ENCODE measurements at places on chromosomes 4 and X.

DNA sequence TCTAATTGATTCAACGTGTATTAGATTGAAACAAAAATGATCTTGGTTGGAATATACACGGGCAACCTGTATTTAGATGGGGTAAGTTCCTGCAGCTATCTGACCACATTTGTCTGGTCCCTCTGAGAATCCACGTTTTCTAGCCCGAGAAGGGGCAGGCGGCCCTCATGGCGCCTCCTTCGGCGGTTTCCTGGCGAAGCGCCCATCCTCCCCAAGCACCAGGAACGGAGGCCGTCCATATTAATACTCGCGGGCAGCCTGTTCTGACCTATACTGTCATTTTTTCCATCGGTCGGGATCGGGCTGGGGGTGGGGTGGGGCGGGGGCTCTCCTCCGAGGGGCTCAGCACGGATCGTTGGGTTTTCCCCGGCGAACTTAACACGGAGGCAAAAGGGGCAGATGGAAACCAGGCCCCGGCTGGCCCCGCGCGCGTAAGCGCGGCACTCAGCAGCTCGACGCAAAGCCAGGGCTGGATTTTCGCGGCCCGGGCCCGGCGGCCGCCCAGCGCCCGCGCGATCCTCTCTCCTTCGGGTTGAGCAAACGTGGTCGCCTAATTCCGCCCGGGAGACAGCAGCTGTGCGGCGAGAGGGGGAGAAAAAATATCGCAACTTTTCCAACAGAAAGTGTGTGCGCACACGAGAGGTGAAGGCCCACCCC is 77.2 kb upstream of the BCOR start:
- DNase-seq = no peak

- no peak for DNase-seq
These were observed 3.6 kb downstream of the ABLIM2 start for GRCh38 chr4:8155048-8155447.

DNA sequence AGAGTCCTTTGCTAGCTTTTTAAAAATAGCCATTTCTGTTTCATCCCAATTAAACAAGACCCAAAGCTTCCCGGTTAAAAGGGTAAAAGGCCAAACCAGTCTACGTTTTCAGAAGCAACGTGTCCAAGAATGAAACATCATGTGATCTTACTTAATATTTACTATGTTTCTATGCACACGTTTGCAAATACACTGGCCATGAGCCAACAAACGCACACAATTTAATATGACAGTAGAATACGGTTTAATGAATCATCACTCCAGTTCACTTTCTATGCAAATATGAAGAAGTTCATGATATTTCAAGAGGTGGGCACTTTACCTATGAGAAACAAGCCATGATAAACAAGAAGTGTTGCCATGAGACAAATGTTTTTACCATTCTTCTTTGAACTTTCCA is 4.3 kb downstream of the NR0B1 start:
- no peak for DNase-seq

- no peak for DNase-seq
These were observed 14.3 kb upstream of the CORIN start for GRCh38 chr4:47852136-47852535.

DNA sequence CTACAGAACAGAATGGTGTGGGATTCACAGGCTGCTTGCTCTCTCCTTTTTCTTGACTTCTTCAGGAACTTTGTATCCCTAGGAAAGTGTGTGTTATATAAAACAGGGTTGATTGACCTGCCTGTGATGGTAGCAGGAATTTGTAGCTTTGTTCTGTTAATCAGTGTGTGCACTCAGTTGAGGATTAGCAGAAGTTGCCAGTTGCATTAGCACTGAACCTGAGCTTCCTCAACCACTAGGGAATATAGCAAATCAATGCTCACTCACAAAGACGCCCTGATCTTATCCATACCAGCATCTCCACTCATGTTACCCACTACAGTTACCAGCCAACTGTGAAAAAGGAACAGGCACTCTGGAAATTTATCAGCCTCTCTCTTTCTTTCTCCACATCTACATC is 319.1 kb upstream of the EMCN start:
- no peak for DNase-seq

DNA sequence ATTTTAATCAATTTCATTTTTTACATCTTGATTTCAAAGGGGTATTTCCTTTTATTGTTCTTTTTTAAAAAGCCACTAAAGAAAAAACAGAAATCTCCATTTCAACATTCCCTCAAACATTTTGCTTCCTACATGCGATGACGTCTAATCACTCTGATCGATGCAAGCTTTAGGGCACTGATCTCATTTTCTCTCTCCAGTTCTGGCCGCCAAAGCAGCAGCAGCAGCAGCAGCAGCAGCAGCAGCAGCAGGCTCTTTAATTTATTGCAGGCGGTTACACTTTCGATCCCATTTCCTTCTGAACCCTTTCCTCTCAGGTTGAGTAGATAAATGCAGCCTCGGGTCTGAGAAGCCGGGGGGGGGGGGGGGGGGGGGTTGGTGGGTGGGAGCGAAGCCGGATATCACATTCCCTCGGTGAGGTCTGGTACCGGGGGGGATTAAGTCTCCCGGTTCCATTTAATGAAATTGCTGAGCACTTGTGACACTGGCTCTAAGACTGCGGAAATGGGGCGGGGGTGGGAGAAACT is 3.4 kb upstream of the PCDH7 start:
- no peak for DNase-seq

DNA sequence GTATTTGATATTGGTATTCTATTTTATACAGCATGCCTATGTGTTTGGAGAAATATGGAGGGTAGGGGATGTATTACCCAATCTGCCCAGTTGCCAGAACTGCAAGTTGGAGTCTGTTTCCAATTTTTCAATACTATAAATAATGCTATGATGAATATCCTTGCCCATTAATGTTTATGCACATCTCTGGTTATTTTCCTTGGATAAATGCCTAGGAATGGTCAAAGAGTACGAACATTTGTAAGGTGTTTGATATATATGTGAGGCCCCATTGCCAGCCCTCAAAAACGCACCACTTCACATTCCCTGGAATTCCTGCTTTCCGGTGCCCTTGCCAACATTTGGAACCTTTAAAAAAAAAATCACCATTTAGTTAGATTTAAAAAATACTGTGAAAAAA is 34.3 kb downstream of the CLDN34 start:
- DNase-seq = no peak

GRCh38 chr4:165060938-165061337 is 7.3 kb downstream of the TRIM75 start:
- DNase-seq = no peak

DNA sequence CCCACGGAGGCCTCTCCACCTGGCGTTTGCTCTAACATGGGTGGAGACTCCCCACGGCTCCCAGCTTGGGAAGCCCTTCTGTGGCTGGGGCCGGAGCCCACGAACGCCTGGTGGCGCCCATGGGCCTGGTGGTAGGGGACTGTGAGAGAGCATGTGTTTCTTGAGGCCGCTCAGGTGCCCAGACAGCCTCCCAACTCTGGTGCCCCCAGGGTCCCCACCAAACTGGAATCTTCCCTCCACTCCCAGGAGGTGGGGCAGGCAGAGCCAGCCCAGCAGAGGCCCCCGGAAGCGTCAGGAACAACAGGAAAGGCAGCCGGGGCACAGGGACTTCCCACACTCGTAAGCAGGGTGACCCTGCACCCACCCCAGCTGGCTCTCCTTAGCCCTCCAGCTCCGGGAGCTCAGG is 33.3 kb upstream of the FGFR3 start:
- no peak for DNase-seq

DNA sequence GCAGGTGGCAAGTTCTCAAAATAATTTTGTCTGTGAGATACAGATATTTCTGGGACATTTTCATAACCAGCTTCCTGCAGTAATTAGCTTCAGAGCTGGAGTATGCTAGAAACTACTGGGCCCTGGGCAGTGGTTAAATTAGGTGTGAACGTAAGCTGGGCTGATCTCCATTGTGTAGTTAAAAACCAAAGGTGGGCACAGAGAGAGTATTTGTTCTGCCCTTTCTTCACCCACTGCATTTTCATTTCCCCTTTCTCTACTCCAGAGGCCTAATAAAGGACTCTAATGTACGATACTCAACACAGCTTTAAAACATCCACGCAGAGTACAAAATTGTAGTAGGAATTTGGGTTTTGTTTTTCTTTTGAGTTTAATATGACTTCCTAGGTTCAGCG is 252.7 kb downstream of the SPRY1 start:
- DNase-seq = no peak

- no peak for DNase-seq
These were observed 90.0 kb downstream of the DCTD start for GRCh38 chr4:182827166-182827565.

DNA sequence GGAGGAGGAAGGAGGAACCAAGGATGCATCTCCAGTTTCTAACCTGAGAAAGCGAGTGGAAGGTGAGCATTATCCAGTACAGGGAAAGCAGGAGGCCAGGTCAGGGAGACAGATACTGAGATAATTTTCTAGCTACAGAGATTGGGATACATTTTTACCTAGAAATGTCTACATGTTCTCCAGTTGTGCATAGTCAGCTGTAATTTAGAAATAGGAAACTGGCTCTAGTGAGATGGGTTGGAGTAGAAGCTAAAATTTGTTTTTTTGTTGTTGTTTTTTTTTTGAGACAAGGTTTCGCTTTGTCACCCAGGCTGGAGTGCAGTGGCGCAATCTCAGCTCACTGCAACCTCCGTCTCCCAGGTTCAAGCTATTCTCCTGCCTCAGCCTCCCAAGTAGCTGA is 71.3 kb downstream of the FNIP2 start:
- DNase-seq = no peak

GRCh38 chrX:13080128-13080795 is 35.8 kb upstream of the FAM9C start:
- DNase-seq = no peak

DNA sequence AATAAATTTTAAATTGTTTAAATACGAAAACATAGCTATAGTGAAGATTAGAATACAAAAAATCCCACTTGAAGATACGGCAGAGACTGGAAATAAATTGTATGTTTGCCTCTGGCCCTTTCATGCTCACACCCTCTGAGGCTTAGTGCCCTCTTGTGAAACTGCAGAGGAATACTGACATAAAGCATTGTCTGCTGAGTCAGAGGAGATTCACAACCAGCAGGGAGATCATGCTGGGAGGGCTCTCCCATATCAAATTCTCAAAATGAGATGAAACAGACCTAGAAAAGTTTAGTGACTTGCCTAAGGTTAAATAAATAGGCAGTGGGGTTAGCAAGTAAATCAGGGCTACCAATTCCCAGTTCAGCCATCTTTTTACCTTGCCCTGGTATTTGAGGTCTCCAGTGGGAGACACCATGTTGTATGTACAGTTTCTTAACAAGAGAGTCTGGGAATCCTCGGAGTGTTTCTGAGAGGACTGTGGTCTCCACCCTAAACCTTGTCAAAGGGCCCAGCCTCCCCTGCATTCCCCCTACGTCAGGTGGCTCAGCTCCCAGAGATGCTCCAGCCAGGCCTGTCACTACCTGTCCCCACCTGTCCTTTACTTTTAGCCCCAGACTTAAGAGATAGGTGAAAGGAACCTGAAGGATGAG is 581.4 kb upstream of the DIPK2B start:
- no peak for DNase-seq

DNA sequence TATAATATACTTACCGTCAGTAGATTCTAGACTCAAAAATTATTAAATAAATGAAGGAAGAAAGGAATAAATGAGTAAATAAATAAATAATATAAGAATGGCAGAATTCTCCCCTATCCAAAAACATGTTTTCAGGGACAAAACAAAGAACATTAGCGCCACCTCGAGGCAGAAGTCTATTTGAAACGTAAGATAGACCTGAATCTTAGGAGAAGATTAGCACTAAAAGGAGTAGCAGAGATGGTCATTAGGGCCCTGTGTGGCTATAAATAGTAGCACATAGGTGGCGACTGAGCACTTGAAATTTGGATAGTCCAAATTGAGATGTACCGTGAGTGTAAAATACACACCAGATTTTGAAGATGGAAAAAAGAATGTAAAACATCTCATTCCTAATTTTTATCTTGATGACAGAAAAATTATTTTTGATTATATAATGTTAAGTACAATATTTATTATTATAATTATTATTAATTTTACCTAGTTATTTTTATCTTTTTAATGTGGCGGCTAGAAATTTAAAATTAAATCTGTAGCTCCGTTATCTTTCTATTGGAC is 24.3 kb upstream of the SRD5A3 start:
- no peak for DNase-seq

DNA sequence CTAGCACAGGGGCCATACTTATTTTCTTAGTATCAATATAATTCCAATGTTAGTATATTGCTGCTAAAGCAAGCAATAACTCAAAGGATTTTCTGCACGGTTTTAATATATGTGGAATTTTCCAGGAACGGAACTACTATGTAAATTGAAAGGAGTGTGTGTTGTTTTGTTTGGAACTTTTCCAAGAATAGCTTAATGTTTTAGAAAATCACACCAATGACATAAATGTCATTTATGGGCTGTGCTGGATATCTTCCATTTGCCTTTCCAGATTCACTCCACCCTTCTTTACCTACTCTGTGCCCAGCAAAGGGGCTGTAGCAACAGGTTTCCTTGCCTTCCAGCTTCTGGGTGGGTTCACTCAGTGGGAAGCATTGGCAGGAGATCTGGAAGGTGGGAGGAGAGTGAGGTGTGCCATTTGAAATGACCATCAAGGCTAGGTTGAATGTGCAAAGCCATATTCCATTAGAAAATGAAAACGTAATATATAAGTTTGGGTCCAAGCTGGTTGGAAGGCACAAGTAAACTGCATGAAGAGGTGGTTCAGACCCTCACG is 25.2 kb upstream of the ZFX start:
- DNase-seq = no peak
